Prostate gland (tissue), 2 donors: ENCODE measurements at places on chromosomes 3 and 15. TPM values are rescaled to one million over a fixed set of nuclear protein-coding genes. Genes with fewer than 3 reads are reported as not detected.

Gene FAM98B
- total RNA-seq: 9.8 TPM

Gene AHSG
- total RNA-seq: not detected

Gene VGLL3
- 55.5 TPM for total RNA-seq

Gene GATM
- total RNA-seq: 12.9 TPM

Gene GRAMD1C
- total RNA-seq: 7.4 TPM

Gene IL17RD
- total RNA-seq: 19.9 TPM

DNA sequence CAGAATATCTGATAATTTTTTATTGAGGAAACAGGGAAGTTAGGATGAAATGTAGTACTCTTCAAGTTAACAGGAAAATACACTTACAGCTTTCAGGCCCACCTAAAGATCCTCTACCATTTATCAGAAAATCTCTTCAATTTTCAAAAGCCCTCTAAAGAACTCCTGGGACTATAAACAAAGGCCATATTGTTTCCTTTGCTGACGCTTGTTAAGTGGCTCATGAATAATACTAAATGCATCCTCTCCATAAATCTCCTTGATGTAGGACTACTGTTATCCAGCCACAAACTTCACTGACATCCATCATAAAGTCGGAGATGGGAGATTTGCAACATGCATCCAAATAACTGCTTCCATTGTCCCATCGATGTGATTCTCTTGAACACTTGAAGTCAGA, 326.5 kb downstream of the ZIC1 start:
- H3K27ac ChIP-seq: no peak overlapping the region
- H3K4me1 ChIP-seq: no peaks in the 10 kb centered on the region
- DNase-seq: no peak
- no peaks in the 10 kb centered on the region for H3K36me3 ChIP-seq
- no peak overlapping the region for H3K4me3 ChIP-seq
- H3K27me3 ChIP-seq: no peaks in the 10 kb centered on the region

GRCh38 chr3:194206320-194206719, 70.4 kb downstream of the HES1 start:
- no peak overlapping the region for H3K4me3 ChIP-seq
- H3K27me3 ChIP-seq: no peaks in the 10 kb centered on the region
- DNase-seq: peak; percentile 71
- no peaks in the 10 kb centered on the region for H3K4me1 ChIP-seq
- no peak overlapping the region for H3K27ac ChIP-seq

DNA sequence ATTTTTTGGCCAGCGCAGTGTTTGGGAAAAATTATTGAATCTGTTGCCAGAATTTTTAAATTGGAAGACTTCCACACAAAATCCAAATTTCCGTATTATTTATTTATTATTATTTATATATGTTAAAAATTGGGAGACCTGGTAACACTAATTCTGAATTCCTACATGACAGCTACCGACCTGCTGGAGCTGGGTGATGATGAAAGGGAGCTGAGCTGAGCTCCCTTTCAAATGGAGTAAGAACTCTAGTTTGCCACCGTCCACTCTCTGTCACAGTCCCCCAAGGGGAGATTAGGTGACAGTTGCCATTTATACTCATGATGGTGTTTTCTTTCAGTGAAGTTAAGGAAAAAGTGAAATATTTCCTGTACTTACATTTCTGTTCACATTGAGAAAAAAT, 1.4 kb downstream of the CRTC3 start:
- DNase-seq: no peak
- H3K27ac ChIP-seq: peak overlapping the region; percentile 91
- H3K4me1 ChIP-seq: no peaks in the 10 kb centered on the region
- peak overlapping the region; percentile 78 for H3K4me3 ChIP-seq
- H3K36me3 ChIP-seq: no peaks in the 10 kb centered on the region

DNA sequence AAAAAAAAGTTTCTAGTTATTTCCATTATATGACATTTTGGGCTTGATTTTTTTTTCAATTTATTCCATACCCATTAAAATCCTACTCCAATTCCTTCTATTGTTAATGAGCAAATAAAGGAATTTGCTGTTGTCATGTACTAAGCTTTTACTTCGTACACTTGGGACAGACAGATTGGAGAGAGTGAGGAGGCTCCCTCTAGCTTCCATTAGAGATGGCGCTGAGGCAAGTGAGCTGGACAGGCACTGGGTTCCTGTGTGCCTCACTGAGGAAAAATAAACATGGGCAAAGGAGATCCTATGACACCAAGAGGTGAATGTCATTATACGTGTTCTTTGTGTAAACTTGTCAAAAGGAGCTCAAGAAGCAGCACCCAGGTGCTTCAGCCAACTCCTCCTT, 441.1 kb upstream of the MDFIC2 start:
- no peak overlapping the region for H3K27ac ChIP-seq
- DNase-seq: peak; percentile 18
- H3K4me1 ChIP-seq: peaks cover 2% of the 10 kb centered on the region
- no peaks in the 10 kb centered on the region for H3K27me3 ChIP-seq
- H3K4me3 ChIP-seq: no peak overlapping the region

DNA sequence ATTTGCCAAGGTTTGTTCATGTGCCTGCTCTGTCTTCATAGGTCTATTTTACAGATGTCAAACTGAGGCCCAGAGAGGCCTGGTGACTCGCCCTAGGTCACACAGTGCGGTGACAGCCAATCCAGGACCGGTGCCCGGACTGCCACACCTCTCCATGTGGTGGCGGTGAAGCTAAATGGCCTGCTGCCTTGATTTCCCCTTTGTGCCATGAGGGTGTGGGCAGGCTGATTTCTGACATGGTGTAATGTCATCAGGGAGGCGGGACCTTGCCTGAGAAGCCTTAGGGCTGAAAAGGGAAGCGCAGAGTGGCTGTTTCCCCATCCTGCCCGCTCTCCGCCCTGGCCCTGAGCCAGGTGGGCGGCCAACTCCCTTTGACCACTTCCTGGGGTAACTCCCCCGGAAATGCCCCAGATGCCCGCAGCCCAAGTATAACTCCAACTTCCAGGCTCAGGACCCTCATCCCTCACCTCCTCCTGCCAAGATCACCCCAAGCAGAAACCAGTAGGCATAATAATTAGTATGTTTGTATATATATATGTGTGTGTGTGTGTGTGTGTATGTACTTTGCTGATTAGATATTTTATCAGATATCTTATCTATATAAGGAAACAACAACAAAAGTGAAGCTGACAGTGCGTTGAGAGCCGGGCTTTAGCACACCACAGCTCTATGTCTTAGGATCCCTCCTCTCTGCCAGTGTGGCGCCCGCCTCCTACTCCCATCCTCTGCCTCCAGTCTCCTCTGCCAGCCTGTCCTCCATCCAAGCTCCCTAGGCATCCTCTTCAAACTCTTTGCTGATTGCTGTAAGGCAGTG, 63.9 kb downstream of the IQSEC1 start:
- H3K27ac ChIP-seq: no peak overlapping the region
- no peak for DNase-seq
- no peaks in the 10 kb centered on the region for H3K4me1 ChIP-seq

GRCh38 chr3:5735896-5736295, 548.4 kb downstream of the EDEM1 start:
- no peak overlapping the region for H3K27ac ChIP-seq
- no peaks in the 10 kb centered on the region for H3K4me1 ChIP-seq
- H3K4me3 ChIP-seq: no peak overlapping the region
- no peaks in the 10 kb centered on the region for H3K36me3 ChIP-seq

- H3K4me3 ChIP-seq: no peak overlapping the region
- H3K4me1 ChIP-seq: no peaks in the 10 kb centered on the region
- H3K36me3 ChIP-seq: no peaks in the 10 kb centered on the region
- no peak for DNase-seq
- H3K27ac ChIP-seq: no peak overlapping the region
Observed at GRCh38 chr15:37903919-37904625, 30.4 kb upstream of the TMCO5A start.

DNA sequence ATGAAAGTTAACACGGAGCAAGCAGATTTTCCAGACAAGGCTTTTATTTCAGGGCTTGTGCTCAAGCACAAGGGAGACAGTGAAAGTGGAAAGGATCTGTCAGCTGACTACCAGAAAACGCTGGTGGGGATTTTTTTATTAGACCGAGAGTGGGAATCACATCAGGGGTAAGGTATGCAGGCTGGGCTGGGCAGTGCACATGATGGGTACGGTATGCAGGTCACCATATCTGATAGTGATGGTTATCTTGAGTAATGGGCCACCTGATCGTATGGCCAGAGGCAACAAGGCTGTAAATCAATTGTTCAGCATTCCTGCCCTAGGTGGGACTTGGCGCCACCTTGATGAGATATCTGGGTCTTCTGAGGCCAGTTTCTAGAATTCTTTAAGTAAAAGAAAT, 36.9 kb upstream of the PIAS1 start:
- H3K4me3 ChIP-seq: no peak overlapping the region
- H3K27ac ChIP-seq: no peak overlapping the region
- no peak for DNase-seq
- no peaks in the 10 kb centered on the region for H3K4me1 ChIP-seq
- H3K27me3 ChIP-seq: no peaks in the 10 kb centered on the region

GRCh38 chr3:122929188-122930062, 98.1 kb downstream of the SEMA5B start:
- no peak overlapping the region for H3K27ac ChIP-seq
- no peaks in the 10 kb centered on the region for H3K36me3 ChIP-seq
- no peaks in the 10 kb centered on the region for H3K27me3 ChIP-seq
- H3K4me3 ChIP-seq: no peak overlapping the region
- no peaks in the 10 kb centered on the region for H3K4me1 ChIP-seq

GRCh38 chr3:48427630-48427962, 2.3 kb downstream of the PLXNB1 start:
- H3K4me3 ChIP-seq: peak overlapping the region; percentile 75
- peaks cover 38% of the 10 kb centered on the region for H3K4me1 ChIP-seq
- H3K36me3 ChIP-seq: no peaks in the 10 kb centered on the region

- no peak overlapping the region for H3K4me3 ChIP-seq
- DNase-seq: no peak
- no peak overlapping the region for H3K27ac ChIP-seq
- H3K4me1 ChIP-seq: no peaks in the 10 kb centered on the region
- no peaks in the 10 kb centered on the region for H3K27me3 ChIP-seq
Observed at GRCh38 chr3:174097686-174098085, 700.1 kb downstream of the NLGN1 start.

GRCh38 chr3:178202194-178202593, 334.0 kb upstream of the KCNMB2 start:
- no peaks in the 10 kb centered on the region for H3K36me3 ChIP-seq
- H3K27ac ChIP-seq: no peak overlapping the region
- no peak for DNase-seq
- H3K4me3 ChIP-seq: no peak overlapping the region
- H3K4me1 ChIP-seq: no peaks in the 10 kb centered on the region

DNA sequence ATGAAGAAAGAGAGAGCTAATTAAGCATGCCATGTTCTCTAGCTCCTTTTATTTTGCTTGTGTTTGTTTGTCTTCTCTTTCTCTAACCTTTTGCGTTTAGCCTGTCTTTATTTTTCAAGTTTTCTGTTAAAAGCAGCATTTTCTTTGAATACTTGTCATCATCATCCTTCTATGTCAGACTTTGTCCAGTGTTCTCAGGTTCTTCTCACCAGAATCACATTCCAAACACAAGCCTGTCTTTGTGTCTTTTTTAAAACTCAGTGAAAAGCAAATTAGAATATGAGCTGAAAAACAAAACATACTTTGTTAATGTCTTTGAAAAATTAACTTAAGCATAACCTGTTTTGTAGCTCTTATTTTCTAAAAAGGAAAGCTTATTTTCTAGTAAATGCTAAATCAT, 62.4 kb downstream of the LEKR1 start:
- H3K27me3 ChIP-seq: no peaks in the 10 kb centered on the region
- H3K36me3 ChIP-seq: no peaks in the 10 kb centered on the region
- no peak overlapping the region for H3K4me3 ChIP-seq

- peak overlapping the region; percentile 93 for H3K4me3 ChIP-seq
- no peaks in the 10 kb centered on the region for H3K36me3 ChIP-seq
- DNase-seq: peak; percentile 89
- H3K27me3 ChIP-seq: no peaks in the 10 kb centered on the region
- peak overlapping the region; percentile 99 for H3K27ac ChIP-seq
Observed at GRCh38 chr3:113744941-113745755, 901 bp downstream of the NAA50 start.

DNA sequence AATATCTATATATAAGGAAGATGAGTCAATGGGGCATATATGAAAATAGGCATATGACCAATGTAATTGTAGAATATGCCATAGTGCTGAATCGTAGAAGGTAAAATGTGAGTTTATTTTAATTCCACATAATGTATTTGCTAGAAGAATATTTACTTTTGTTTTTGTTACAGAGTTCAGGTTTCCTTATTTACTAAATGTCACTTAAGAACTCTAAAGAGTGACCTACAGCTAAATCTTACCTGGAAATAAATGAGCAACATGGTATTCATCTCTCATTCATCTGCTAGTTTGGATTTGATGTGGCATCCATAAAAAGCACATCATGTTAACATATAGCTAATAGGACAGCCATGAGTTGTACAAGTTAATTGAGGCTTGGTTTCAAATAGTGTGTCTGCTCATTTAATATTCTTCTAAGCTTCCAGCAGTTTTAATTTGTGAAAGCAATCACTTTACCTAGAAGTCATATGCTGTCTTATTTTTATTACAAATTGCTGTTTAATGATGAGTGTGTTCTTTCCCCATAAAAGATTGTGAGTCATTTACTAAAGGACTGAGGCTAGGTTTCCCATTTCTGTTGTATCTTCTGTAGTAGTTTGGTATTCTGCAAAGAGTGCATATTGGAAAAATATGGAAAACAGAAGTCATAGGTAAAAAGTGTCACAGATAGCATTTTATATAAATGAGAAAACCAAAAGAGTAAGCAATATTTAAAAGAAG, 222.1 kb upstream of the POU1F1 start:
- H3K4me3 ChIP-seq: no peak overlapping the region
- no peak for DNase-seq
- H3K36me3 ChIP-seq: no peaks in the 10 kb centered on the region
- no peaks in the 10 kb centered on the region for H3K27me3 ChIP-seq
- no peaks in the 10 kb centered on the region for H3K4me1 ChIP-seq
- H3K27ac ChIP-seq: no peak overlapping the region

GRCh38 chr3:4600493-4600892, 107.3 kb downstream of the ITPR1 start:
- H3K4me3 ChIP-seq: no peak overlapping the region
- no peaks in the 10 kb centered on the region for H3K27me3 ChIP-seq
- no peaks in the 10 kb centered on the region for H3K4me1 ChIP-seq
- DNase-seq: no peak

DNA sequence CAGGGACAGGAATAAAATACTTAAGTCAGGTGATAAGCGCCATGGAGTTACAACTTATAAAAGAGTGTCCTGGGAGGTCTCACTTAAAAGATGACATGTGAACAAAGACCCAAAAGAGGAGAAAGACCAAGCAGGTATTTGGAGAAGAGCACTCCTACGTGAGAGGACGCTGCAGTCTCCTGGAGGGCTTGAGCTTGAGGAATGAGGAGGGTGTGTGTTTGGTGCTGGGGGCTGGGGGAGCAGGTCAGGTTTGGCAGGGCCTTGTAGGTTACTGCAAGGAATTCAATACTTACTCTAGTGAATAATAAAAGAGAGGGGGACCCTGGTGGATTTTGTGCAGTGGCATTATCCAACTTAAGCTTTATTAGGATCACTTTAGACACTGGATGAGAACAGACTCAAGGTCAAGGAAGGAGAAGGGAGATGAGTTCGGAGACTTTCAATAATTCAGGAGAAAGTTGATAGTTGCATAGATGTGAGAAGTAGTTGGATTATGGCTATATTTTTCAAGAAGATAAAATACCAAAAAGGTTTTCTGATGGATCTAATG, 32.4 kb downstream of the TNIK start:
- H3K27ac ChIP-seq: no peak overlapping the region
- no peaks in the 10 kb centered on the region for H3K4me1 ChIP-seq
- no peak overlapping the region for H3K4me3 ChIP-seq
- no peaks in the 10 kb centered on the region for H3K36me3 ChIP-seq
- DNase-seq: no peak
